ENCODE measurements at places on chromosomes 7 and 10.

GRCh38 chr10:98400482-98400881 is 14.5 kb downstream of the PYROXD2 start:
- peak; percentile 23 for DNase-seq

- DNase-seq = no peak
Observed at GRCh38 chr7:1349351-1349761, 109.9 kb downstream of the MICALL2 start.

DNA sequence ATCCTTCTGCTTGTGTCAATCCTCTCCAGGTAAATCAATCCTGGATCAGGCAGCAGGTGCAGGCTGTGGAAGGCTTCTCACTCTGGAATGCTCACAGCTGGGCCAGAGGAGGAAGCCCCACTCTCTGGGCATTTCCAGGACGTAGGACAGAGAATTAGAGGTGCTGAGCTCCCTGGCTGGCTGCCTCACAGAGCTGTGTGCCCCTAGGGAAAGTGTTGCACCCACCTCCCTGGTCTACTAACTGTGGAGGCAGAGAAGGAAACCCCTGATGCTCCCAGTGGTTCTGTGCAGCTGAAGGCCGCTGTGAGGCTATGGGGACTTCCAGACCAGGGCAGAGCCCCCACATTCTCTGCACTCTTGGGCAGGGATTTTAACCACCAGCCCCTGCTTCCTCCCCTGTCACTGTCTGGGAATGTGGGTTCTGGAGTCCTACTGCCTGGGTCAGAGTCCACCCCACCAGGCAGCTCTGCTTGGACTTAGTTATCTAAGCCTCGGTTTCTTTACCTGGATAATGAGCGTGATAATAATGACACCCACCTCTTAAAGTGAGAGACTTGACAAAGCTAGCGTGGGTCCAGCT is 73.5 kb upstream of the EEPD1 start:
- DNase-seq = no peak

GRCh38 chr10:104242545-104242944 is 10.4 kb upstream of the CFAP43 start:
- no peak for DNase-seq

- DNase-seq = no peak
Observed at GRCh38 chr7:44935583-44935982, 43.2 kb downstream of the MYO1G start.

- DNase-seq = peak; percentile 29
Observed at GRCh38 chr7:6479067-6479466, 31.3 kb upstream of the DAGLB start.

GRCh38 chr7:527723-528122 is 8.1 kb upstream of the PDGFA start:
- no peak for DNase-seq

- DNase-seq = peak; percentile 69
Observed at GRCh38 chr10:26503911-26504310, 65.8 kb downstream of the APBB1IP start.

- DNase-seq = peak; percentile 43
Observed at GRCh38 chr7:47254081-47254977, 327.6 kb downstream of the TNS3 start.

DNA sequence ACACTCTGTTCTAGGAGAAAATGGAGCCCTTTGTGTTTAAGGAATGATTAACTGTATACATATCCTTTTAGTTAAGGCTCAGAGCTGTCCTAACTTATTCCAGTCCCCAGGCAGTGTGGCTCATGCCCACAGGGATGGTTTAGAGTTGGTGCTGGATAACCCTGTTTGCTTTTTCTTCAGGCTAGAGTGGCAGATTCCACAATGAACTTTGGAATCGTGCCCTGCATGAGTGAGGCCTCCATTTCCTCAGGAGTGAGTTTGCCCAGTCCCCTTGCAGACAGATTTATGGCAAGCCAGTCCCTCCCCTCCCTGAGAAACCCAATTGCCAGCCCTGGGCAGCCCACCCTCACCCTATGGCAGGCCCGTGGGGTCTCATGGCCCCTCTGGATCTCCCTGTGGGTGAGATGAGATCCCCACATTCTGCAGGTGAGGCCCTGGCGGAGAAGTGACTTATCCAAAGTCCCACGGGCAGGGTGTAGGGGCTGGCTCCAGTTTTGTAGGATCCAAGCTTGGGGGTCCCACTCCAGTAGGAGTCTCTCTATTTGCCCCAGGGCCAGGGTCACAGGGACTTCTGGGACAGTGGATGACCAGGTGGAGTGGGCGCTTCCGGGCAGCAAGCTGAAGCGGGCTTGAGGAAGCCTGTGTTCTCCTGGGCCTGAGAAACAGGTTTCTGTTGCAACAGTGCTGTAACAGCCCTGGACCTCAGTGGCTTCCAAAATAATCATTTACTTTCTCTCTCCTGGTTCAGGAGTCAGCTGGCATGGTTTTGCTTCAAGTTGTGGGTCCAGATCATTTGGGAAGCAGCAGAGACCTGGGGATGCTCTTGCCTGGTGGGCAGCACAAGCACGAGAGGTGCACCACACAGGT is 9.0 kb upstream of the COMTD1 start:
- no peak for DNase-seq

- no peak for DNase-seq
Observed at GRCh38 chr10:93652857-93653256, 40.5 kb downstream of the PDE6C start.

Measured in activated naive CD4-positive, alpha-beta T cell treated with anti-CD3 and anti-CD28 coated beads for 36 hours (primary cell).